Aorta (tissue), 5 donors: ENCODE measurements at places on chromosomes 6 and 20. TPM values are rescaled to one million over a fixed set of nuclear protein-coding genes. Genes with fewer than 3 reads are reported as not detected.

DNA sequence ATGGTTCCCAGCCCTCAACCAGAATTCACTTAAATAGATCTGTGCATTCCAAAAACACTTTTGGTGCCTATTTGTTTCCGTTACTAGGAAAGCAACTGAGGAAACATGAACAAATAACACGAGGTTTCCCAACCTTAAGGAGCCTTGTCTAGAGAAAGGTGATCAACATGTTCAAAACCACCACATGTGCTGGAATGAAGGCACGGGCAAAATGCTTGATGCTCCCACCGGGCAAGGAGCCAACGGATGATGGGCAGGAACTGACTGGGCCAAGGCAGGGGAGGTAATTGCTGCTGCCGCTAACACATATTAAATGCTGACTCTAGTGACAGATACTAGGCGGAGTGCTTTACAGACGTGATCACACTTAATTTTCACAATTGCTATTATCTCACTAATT is 2.5 kb downstream of the MYLK4 start:
- no peak for DNase-seq

DNA sequence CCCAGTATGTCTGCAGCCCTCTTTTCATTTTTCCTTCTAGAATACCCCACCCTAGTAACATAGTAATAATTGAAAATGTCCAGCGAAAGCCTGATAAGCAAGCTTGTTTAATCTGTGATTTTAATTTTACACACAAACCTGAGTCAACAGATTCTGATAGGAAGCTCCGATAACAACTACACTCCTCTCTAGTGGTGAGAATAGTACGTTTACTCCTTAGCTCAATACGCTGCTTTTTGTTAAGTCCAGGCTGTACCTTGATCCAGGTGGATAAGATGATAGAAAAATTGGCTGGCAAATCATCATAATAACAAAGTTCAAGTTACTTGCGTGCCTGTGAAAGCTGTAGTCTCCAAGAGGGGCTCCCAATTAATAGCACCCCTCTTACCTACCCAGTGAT is 25.5 kb upstream of the DCBLD1 start:
- no peak for DNase-seq

DNA sequence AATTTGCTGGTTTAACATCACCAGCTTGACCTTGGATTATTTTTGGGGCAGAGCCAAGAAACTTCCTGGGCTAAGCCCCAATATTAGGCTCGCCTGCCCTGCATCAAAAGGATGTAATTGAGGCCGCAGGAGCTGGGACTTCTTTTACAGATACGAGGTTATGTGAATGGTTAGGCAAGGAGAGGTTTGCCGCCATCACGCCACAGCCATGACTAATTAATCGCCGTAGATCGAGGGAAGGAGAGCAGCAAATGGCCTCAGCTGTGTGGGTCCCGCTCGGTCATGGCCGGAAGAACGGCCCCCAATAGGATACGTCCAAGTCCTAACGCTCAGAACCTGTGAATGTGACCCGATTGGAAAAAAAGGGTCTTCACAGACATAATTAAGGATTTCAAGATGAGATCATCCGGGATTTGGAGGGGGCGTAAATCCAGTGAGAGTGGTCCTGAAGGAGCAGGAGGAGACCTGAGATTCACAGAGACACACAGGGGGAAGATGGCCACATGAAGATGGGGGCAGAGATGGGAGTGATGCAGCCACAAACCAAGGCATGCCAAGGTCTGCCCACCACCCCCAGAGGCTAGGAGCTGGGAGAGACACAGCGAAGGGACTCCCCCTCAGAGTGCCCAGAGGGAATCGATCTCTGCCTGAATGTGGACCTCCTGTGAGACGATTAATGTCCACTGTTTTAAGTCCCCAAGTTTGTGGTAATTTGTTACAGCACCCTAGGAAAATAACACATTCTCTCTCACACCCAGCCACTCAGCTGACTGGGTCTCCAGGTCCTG is 10.0 kb upstream of the BNIP5 start:
- DNase-seq = no peak

- DNase-seq = no peak
Measured at GRCh38 chr6:134247231-134247833, 70.6 kb downstream of the SGK1 start.

GRCh38 chr20:57897156-57897874 is 187.5 kb upstream of the PMEPA1 start:
- no peak for DNase-seq

DNA sequence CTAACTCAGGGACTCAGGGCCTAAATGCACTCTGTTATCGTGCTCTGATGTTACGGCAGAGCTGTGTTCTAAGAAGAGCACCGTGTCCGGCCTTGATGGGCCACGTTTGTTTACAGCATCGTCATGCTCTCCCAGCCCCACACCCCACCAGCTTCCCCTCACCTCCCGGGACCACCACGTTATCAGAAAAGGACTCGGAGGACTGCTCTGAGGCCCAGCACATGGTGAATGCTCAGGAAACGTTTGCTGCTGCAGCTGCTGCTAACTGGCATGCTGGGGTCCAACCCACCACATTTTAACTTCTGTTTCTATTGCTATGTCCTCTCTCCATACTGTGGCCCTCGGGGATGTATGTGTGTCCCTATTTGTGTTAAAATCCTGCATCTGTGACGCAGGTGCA is 50.3 kb downstream of the WDR27 start:
- no peak for DNase-seq

Gene CDH22
- total RNA-seq = not detected

Gene C6orf132
- 1.7 TPM for total RNA-seq
